ENCODE measurements at places on chromosomes 11 and 22. TPM values are rescaled to one million over a fixed set of nuclear protein-coding genes. Genes with fewer than 3 reads are reported as not detected.

- peak overlapping the region; percentile 27 for H3K27ac ChIP-seq
- H3K27me3 ChIP-seq = no peaks in the 10 kb centered on the region
Measured at GRCh38 chr11:17813391-17814059, 78.9 kb downstream of the KCNC1 start.

The GDPD4 gene
- not detected for total RNA-seq

DNA sequence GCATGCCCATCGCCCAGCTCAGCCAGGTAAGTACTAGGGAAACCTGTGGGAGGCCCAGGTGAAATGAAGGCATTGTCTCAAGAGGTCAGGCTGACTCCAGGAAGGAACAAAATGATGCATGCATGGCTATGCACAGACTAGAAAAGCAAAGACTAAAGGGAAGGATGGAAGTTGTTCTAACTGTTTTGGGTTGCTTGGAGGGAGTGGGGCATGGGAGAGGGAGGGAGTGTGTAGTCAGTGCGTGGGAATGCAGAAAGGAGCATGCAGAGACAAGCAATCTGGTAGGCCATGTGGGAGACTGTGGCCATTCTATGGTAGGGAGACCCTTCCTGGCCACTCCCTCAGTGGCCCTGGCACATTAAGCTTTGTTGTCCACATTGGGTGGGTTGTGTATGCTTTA is 2.9 kb downstream of the MICAL3 start:
- no peak overlapping the region for H3K27ac ChIP-seq
- H3K36me3 ChIP-seq = no peaks in the 10 kb centered on the region
- H3K27me3 ChIP-seq = no peaks in the 10 kb centered on the region
- no peak overlapping the region for H3K4me3 ChIP-seq
- DNase-seq = no peak
- H3K4me1 ChIP-seq = peaks cover 5% of the 10 kb centered on the region

DNA sequence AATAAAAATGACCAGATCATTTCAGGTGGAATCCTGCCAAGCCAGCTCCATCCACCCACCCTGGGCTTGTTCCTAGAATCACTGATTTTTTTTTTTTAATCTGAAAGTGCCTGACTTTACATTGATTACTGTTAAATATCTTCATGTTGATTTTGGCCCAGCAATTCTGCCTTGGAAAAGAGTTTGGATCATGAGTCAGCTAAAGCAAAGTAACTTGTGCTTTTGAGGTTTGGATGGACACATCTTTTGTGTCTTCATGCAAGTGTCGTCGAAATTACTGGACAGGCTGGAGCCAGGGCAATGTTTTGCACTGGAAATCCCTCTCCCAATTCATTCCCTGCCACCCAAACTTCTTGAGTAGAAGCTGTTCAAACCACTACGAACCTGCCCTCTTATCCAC is 164.0 kb upstream of the SYT13 start:
- H3K27me3 ChIP-seq = peaks cover 58% of the 10 kb centered on the region
- H3K4me3 ChIP-seq = no peak overlapping the region
- DNase-seq = no peak
- H3K4me1 ChIP-seq = no peaks in the 10 kb centered on the region
- no peak overlapping the region for H3K27ac ChIP-seq
